Lung (tissue), 17 donors: ENCODE measurements at places on chromosomes 7 and 10. TPM values are rescaled to one million over a fixed set of nuclear protein-coding genes. Genes with fewer than 3 reads are reported as not detected.

LIPF gene
- total RNA-seq = not detected

DNA sequence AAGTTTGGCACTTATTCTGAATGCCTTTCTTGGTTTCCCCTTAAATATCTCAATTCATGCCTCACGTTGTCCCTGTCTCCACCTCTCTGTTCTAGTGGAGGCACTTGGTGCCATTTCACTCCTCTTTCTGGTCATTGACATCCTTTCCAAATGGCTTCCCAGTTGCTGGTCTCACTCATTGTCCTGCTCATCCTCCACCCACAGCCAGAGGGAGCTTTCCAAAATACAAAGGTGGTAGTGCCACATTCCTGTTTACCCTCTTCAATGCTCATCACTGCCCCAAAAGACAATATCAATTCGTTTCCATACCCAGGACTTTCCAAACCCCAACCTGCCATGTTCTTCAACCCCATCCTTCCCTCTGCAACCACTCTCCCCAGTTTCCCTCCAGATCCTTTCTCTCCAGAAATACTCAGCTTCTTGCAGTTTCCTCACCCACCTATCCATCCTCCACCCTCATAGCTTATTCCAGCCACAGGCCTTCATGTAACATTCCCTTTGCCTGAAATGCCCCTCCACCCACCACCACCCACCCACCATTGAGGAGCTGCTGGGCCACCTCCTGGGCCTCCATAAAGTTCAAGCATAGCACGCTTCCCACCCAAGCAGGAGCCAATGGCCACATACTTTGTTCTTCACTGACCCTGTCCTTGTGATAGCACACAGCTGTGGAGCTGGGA, 63.1 kb upstream of the ADRB1 start:
- H3K4me3 ChIP-seq = no peak overlapping the region
- H3K36me3 ChIP-seq = no peaks in the 10 kb centered on the region
- H3K27ac ChIP-seq = no peak overlapping the region
- no peaks in the 10 kb centered on the region for H3K27me3 ChIP-seq
- no peaks in the 10 kb centered on the region for H3K4me1 ChIP-seq
- DNase-seq = no peak

PTPRN2 gene
- 7.4 TPM for total RNA-seq

DNA sequence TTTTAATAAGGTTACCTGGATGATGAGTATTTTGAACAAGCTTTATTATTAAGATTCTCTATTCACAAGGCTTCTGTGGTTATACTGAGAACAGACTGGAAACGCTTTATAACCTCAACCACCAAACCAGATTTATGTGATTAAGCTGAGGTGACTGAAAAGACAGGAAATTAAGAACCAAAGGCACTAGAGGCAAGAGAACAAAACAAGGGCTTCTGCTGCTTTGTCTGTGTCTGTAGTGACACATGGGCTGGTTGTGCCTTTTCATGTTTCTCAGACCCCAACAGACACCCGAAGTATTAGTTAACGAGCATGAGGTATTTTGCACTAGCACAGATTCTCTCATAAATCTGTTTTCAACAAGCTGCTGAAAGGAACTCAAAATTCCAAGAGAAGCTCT, 64.4 kb downstream of the RAPGEF5 start:
- DNase-seq = no peak
- no peaks in the 10 kb centered on the region for H3K4me1 ChIP-seq
- no peak overlapping the region for H3K27ac ChIP-seq
- no peak overlapping the region for H3K4me3 ChIP-seq
- no peaks in the 10 kb centered on the region for H3K27me3 ChIP-seq

- H3K4me1 ChIP-seq = no peaks in the 10 kb centered on the region
- H3K27ac ChIP-seq = peak overlapping the region; percentile 6
- no peak overlapping the region for H3K4me3 ChIP-seq
These were observed 28.6 kb downstream of the MTURN start for GRCh38 chr7:30163231-30163894.

- H3K27me3 ChIP-seq = peaks cover 5% of the 10 kb centered on the region
- H3K36me3 ChIP-seq = no peaks in the 10 kb centered on the region
- H3K4me3 ChIP-seq = no peak overlapping the region
- DNase-seq = no peak
These were observed 21.5 kb downstream of the ADARB2 start for GRCh38 chr10:1715821-1716220.

ZNF804B gene
- total RNA-seq = not detected

TDRD1 gene
- 0.25 TPM for total RNA-seq

DNA sequence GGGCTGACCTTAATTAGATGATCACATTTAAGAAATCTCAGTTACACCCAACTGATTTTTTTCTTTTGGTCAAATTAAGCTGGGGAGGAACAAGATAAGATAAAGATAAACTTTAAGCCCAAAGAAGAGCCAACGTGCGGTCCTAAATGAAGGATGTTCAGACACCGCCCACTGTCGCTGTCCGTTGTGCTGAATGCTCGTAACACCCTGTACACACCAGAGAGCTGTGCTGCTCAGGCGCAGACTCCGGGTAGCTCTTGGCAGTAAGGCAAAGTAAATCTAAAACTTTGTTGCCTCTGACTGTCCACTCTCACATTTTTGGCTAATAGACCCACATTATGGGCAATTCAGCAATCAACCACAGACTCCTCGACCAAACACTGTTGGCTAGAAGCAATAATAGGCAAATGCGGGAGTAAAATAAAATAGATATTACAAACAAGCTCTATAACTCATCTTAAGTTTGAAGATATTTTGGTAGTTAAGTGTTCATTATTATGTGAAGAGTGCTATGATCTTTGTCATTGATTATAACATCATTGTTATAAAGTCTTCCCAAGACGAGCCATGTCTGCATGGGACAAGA, 57.1 kb downstream of the PLPP4 start:
- no peaks in the 10 kb centered on the region for H3K4me1 ChIP-seq
- H3K4me3 ChIP-seq = no peak overlapping the region

FGF8 gene
- not detected for total RNA-seq

GTF2IRD1 gene
- 14.4 TPM for total RNA-seq

OR13A1 gene
- 0.15 TPM for total RNA-seq

DNA sequence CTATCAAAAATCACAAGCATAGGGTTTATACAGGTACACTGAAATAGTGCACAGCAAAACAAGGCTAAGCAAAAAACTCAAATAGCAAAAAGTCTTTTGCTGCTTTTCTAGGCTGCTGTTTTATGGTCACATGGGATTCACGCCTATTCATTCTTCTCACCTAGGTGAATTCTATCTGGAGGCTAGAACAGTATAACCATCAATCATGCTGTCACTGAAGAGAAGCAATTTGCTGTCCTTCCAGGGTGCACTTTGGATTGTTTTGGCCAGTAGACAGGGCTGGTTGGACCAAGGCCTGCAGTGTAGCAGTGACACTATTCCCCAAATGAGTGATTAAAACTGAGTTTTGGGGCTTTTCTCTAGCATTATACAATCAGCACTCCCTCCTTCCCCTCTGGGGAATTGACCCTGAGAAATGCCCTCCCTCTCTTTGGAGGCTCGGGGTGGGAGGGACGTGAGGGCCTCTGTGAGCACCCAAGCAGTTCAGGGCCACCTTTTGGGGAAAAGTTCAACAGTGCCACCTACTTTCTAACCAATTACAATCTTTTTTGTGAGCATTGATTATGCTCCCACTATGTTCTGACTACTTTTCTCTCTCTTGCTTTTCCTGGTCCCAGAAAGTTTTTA, 16.2 kb upstream of the SND1 start:
- no peaks in the 10 kb centered on the region for H3K4me1 ChIP-seq
- H3K27me3 ChIP-seq = no peaks in the 10 kb centered on the region
- H3K27ac ChIP-seq = no peak overlapping the region
- no peak overlapping the region for H3K4me3 ChIP-seq
- DNase-seq = no peak

DNA sequence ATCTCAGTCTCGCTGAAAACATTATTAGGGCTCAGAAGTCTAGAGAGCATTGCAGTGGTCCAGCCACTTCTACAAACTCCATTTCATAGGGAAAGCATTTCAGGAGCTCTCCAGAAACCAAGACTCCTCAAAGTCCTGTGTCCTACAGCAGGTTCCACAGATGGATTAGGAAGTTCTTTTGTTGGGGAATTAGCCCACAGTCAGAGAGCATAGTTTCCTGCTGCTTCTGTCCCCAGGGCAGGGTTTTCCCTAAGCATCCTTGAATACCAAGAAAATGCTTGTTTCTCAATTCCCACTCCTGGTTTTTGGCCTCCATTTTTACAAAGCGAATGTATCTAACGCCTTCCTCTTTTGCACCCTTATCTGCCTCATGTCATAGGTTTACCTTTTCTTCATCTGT, 235.9 kb upstream of the PODXL start:
- H3K27me3 ChIP-seq = no peaks in the 10 kb centered on the region
- H3K4me3 ChIP-seq = no peak overlapping the region
- no peaks in the 10 kb centered on the region for H3K36me3 ChIP-seq
- H3K27ac ChIP-seq = no peak overlapping the region
- DNase-seq = no peak

DRGX gene
- not detected for total RNA-seq

MARVELD1 gene
- 57.9 TPM for total RNA-seq

SLC26A4 gene
- 5.1 TPM for total RNA-seq

GRCh38 chr7:47331179-47331565, 250.7 kb downstream of the TNS3 start:
- H3K36me3 ChIP-seq = peaks cover 7% of the 10 kb centered on the region
- no peak overlapping the region for H3K4me3 ChIP-seq
- H3K4me1 ChIP-seq = no peaks in the 10 kb centered on the region

ZNF783 gene
- 16.3 TPM for total RNA-seq

SEPTIN14 gene
- total RNA-seq = not detected

GRCh38 chr10:86862786-86863483, 94.5 kb downstream of the MMRN2 start:
- peaks cover 4% of the 10 kb centered on the region for H3K4me1 ChIP-seq
- no peak overlapping the region for H3K27ac ChIP-seq
- no peak overlapping the region for H3K4me3 ChIP-seq
- peaks cover 2% of the 10 kb centered on the region for H3K36me3 ChIP-seq
